Nephron progenitor cell (in vitro differentiated cells): ENCODE measurements at places on chromosomes 6 and 20.

GRCh38 chr6:40906759-40907158 lies 132.3 kb downstream of the UNC5CL start:
- no peak for DNase-seq

- DNase-seq: no peak
These were observed 248.5 kb downstream of the TSHZ2 start for GRCh38 chr20:53220482-53221307.

DNA sequence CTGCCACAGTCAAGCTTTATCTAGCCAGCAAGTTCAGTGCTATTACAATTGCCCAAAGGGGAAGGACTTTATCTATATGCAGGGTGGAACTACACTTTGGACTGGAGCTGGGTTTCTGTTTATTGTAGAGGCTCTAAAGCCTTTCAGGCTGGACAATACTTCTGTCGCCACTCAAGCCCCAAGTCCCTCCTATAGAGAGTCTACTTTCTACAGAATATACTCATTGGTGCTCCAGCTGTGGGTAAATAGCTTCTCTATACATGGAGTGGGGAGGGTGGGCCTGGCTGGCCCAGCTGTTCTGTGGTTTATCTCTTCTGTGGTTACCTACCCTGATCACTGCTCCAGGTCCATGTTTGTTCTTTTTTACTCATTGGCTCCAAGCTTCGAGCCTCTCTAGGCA lies 151.8 kb upstream of the MYLIP start:
- DNase-seq: no peak

DNA sequence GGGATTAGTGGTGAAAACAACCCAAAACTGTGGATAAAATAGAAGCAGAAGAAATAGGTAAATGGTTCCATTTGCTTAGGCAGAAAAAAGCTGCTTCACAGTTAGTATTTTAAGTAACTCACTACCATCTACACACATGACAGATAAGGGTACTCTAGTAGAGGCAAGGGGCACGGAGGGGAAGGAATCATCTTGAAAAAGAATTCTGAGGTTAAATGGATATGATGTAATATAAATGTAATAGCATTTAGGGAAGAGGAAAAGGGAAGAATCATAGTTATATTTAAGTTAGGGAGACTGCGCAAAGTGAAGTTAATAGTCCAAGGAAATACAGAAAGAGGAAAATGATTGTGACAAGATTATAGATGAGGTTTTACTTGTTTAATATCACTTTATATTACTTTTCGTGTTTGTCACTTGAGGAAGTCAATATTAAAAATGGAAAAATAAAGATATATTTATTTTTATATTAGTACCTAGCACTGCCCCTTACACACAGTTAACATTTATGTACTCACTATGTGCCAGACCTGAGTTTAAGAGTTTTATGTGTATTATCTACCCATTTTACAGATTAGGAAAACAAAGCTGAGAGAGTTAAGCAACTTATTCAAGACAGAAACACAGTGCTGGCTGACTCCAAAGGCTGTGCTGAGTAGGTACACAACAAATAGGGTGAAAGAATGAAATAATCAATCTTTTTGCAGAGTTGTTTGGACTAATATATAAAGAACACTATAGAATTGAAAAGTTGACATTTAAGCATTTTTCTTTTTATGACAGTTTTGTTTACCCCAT lies 128.1 kb downstream of the REV3L start:
- DNase-seq: no peak

GRCh38 chr6:53205778-53206177 lies 57.1 kb upstream of the GCM1 start:
- DNase-seq: no peak

- DNase-seq: no peak
These were observed 117.0 kb downstream of the TFAP2A start for GRCh38 chr6:10297832-10298231.

GRCh38 chr6:27678469-27678868 lies 205.6 kb upstream of the ZNF184 start:
- DNase-seq: no peak
